Small intestine (tissue), 16 donors: ENCODE measurements at places on chromosomes 1 and 21. TPM values are rescaled to one million over a fixed set of nuclear protein-coding genes. Genes with fewer than 3 reads are reported as not detected.

DNA sequence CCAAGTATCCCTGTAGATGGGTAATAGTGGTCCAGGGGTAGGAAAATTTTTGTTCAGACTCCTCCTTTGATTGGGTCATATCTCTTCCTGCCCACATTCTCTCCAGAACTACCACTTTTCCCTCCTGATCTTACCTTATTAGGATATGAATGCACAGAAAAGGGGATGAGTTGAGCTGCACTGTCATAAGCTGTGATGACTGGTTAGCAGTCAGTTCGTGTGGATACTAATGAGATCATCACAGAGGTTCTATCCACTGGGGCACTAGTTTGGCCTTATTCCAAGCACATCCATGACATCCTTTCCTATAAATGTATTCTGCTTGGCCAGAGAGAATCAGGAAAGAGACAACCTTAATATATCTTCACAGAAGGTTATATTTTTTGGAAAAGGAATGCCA, 22.1 kb upstream of the TBX15 start:
- peaks cover 10% of the 10 kb centered on the region for H3K27me3 ChIP-seq
- H3K4me3 ChIP-seq, result no peak overlapping the region

DNA sequence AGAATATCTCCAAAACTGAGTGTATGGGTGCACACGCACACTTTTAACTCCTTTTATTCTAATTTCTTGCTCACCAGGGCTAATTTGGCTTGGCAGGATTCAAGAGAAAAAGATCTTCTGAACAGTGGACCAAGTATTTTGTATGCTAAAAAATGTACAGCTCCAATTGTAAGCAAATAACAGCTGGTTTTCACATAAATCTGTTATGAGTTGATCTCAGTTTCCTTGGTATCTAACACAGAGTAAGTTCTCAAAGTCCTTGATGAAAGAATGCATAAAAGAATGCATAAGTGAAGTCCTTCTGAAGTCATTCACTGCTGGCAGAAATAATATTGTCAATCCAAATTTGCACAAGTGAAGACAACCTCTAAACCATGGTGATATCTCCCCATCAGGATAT, 213.0 kb downstream of the OMA1 start:
- H3K27me3 ChIP-seq, result no peaks in the 10 kb centered on the region
- H3K4me3 ChIP-seq, result no peak overlapping the region
- no peaks in the 10 kb centered on the region for H3K4me1 ChIP-seq
- no peaks in the 10 kb centered on the region for H3K36me3 ChIP-seq
- H3K27ac ChIP-seq, result no peak overlapping the region

The TNFSF4 gene
- 0.22 TPM for polyA plus RNA-seq

DNA sequence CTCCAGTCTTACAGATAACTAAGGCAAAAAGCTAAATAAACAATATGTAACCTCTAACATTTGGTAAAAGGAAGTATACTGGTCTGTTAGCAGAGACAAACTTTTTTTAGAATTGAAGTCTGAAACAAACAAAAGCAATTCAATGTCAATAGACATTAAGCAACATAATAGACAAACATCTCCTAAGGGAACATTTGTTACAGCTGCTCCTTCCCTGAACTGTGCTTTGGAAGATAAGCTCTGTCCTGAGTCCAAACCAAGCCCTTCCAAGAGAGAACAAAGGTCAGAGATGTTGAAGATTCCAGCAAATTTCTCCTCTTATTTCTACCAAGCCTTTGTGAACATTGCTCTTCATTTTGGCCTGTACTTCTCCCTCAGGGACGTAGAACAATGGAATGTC, 25.3 kb downstream of the FMO2 start:
- no peaks in the 10 kb centered on the region for H3K36me3 ChIP-seq
- H3K4me3 ChIP-seq, result no peak overlapping the region
- H3K4me1 ChIP-seq, result peaks cover 23% of the 10 kb centered on the region
- H3K27ac ChIP-seq, result no peak overlapping the region
- DNase-seq, result peak; percentile 77

GRCh38 chr1:209585672-209586071, 2.2 kb downstream of the CAMK1G start:
- DNase-seq, result peak; percentile 46
- no peak overlapping the region for H3K4me3 ChIP-seq
- no peaks in the 10 kb centered on the region for H3K4me1 ChIP-seq
- no peaks in the 10 kb centered on the region for H3K36me3 ChIP-seq
- H3K27me3 ChIP-seq, result peaks cover 7% of the 10 kb centered on the region
- H3K27ac ChIP-seq, result no peak overlapping the region

The ERICH3 gene
- not detected for polyA plus RNA-seq

The LCE1C gene
- not detected for polyA plus RNA-seq

GRCh38 chr1:111354584-111354983, 63.9 kb downstream of the CHIA start:
- H3K36me3 ChIP-seq, result no peaks in the 10 kb centered on the region
- no peak overlapping the region for H3K4me3 ChIP-seq
- H3K4me1 ChIP-seq, result no peaks in the 10 kb centered on the region
- no peaks in the 10 kb centered on the region for H3K27me3 ChIP-seq
- no peak overlapping the region for H3K27ac ChIP-seq

DNA sequence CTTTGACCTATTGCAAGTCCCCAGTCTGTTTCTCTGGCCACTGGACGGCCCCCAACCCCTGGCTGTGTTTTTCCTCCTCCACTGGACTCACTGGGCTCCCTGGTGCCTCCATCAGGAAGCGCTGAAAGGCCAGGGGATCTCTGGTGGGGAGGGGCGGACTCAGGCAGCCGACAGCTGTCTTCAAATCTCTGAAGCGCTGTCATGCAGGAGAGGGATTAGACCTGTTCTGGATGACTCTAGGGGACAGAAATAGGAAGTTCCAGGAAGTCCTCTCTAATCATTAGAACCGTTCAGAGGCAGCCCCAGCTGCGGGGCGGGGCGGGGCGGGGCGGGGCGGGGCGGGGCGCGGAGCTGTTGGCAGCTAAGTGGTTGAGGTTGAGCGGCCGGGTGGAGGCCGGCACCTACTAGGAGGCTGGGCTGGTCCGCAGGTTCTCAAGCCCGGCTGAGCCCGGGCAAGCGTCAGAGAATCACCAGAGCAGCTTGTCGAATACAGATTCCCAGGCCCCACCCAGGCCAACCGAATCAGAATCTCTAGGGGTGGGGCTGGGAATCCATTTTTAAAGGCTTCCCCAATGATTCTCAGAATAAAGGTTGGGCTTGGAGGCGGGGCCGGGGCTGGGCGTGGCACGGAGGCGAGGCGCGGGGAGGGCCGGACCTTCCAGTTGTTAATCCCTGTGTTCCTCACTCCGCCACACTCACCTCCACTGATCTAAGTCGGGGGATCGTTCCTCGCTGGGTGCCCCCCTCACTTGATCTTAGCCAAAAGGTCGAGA, 11.4 kb upstream of the PHLDA3 start:
- peaks cover 42% of the 10 kb centered on the region for H3K4me1 ChIP-seq
- no peak overlapping the region for H3K27ac ChIP-seq
- peaks cover 15% of the 10 kb centered on the region for H3K27me3 ChIP-seq
- peak; percentile 92 for DNase-seq
- peak overlapping the region; percentile 19 for H3K4me3 ChIP-seq

DNA sequence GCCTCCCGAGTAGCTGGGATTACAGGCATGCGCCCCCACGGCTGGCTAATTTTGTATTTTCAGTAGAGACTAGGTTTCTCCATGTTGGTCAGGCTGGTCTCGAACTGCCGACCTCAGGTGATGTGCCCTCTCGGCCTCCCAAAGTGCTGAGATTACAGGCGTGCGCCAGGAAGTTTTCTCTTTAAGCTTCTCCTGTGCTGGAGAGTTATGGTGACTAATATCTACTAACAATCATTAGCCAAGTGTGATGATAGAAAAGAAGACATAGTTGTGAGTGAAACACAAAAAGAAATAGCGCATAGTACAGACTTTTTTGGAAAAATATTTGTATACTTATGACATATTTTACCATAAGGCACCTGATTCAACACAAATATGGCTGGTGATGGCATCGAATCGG, 56.5 kb downstream of the SETD4 start:
- no peaks in the 10 kb centered on the region for H3K36me3 ChIP-seq
- no peak overlapping the region for H3K27ac ChIP-seq
- H3K4me1 ChIP-seq, result no peaks in the 10 kb centered on the region
- no peaks in the 10 kb centered on the region for H3K27me3 ChIP-seq
- H3K4me3 ChIP-seq, result no peak overlapping the region

DNA sequence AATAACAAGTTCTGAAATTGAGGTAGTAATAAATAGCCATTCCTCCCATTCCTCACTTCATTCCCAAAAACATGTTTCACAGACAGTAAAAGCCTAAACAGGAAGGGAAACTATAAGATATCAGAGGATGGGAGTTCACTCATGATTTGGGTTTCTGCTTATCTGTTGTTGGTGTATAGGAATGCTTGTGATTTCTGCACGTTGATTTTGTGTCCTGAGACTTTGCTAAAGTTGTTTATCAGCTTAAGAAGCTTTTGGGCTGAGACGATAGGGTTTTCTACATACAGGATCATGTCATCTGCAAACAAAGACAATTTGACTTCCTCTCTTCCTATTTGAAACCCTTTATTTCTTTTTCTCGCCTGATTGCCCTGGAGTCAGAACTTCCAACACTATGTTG, 26.0 kb upstream of the POFUT2 start:
- no peak overlapping the region for H3K27ac ChIP-seq
- no peak overlapping the region for H3K4me3 ChIP-seq
- peaks cover 33% of the 10 kb centered on the region for H3K4me1 ChIP-seq
- no peaks in the 10 kb centered on the region for H3K27me3 ChIP-seq

GRCh38 chr1:3183411-3183810, 114.4 kb downstream of the PRDM16 start:
- H3K36me3 ChIP-seq, result no peaks in the 10 kb centered on the region

The ACKR1 gene
- 2.2 TPM for polyA plus RNA-seq

- H3K4me1 ChIP-seq, result no peaks in the 10 kb centered on the region
- H3K27me3 ChIP-seq, result no peaks in the 10 kb centered on the region
- no peak overlapping the region for H3K27ac ChIP-seq
- H3K36me3 ChIP-seq, result peaks cover 2% of the 10 kb centered on the region
- H3K4me3 ChIP-seq, result no peak overlapping the region
These were observed 235.1 kb upstream of the RUNX1 start for GRCh38 chr21:35284199-35284598.

The SPAG17 gene
- not detected for polyA plus RNA-seq

The TGFBR3 gene
- 9.1 TPM for polyA plus RNA-seq

DNA sequence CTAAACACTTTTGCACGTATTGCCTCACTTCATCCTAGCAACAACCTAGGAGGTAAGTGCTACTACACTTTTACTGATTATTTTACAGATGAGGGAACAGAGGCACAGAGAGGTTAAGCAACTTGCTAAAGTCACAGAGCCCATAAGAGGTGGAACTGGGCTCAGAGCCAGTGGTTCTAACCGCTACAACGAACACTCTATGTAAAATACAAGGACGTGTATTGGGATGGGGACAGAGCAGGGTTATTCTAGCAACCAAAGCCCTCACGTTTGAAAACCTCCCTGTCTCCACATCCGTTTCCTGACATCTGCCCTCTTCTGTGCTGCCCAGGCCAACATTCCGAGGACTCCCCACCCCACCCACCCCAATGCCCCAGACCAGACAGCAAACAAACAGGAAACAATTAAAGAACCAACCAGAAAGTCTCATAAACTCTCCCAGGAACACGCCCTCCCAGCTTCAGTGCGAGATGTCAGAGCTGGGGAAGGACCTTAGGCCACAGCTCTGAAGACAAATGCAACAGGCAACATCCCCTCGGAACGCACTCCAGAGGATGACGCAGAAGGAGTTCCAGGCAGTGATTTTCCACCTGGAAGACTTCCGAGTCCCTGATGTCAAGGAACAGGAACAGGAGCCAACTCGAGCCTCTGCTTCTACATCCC, 41.1 kb downstream of the GLIS1 start:
- no peaks in the 10 kb centered on the region for H3K36me3 ChIP-seq
- DNase-seq, result peak; percentile 32
- H3K4me1 ChIP-seq, result no peaks in the 10 kb centered on the region
- no peaks in the 10 kb centered on the region for H3K27me3 ChIP-seq

- H3K4me3 ChIP-seq, result no peak overlapping the region
- H3K4me1 ChIP-seq, result no peaks in the 10 kb centered on the region
- peak overlapping the region; percentile 18 for H3K27ac ChIP-seq
- peaks cover 2% of the 10 kb centered on the region for H3K27me3 ChIP-seq
- no peaks in the 10 kb centered on the region for H3K36me3 ChIP-seq
- DNase-seq, result peak; percentile 66
These were observed 54.9 kb upstream of the BACE2 start for GRCh38 chr21:41112740-41113692.

- H3K4me1 ChIP-seq, result peaks cover 5% of the 10 kb centered on the region
- no peaks in the 10 kb centered on the region for H3K36me3 ChIP-seq
- H3K4me3 ChIP-seq, result no peak overlapping the region
- H3K27ac ChIP-seq, result no peak overlapping the region
- DNase-seq, result no peak
These were observed 70.0 kb upstream of the SELENON start for GRCh38 chr1:25729790-25730644.

The FMO5 gene
- 23.2 TPM for polyA plus RNA-seq

GRCh38 chr1:61337037-61337436, 254.7 kb downstream of the NFIA start:
- no peak overlapping the region for H3K4me3 ChIP-seq
- H3K36me3 ChIP-seq, result no peaks in the 10 kb centered on the region
- H3K27me3 ChIP-seq, result no peaks in the 10 kb centered on the region
- DNase-seq, result no peak

The GJA9 gene
- 0.31 TPM for polyA plus RNA-seq

The TRIM58 gene
- polyA plus RNA-seq, result not detected

DNA sequence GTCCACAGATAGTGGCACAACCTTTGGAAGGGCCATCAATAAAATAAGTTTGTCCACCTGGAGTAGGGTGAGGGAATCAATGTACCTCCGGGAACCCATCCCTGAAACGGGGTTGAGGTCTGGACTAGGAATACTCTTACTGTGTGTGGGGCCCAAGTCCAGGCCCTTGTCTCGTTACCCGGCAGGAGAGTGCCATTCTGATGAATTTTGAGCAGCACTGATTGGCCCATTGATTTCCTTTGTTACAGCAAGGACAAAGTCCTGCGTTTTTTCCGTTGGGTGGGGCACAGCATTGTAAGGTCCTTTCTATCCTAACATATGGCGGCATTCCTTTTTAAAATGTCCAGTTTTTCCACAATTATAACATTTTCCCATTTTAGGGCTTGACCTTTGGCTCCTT, 75.2 kb downstream of the AXDND1 start:
- H3K4me3 ChIP-seq, result no peak overlapping the region
- no peaks in the 10 kb centered on the region for H3K36me3 ChIP-seq
- peak overlapping the region; percentile 71 for H3K27ac ChIP-seq
- no peaks in the 10 kb centered on the region for H3K4me1 ChIP-seq
- DNase-seq, result peak; percentile 26
- no peaks in the 10 kb centered on the region for H3K27me3 ChIP-seq

- H3K4me1 ChIP-seq, result peaks cover 18% of the 10 kb centered on the region
- no peak overlapping the region for H3K4me3 ChIP-seq
- no peaks in the 10 kb centered on the region for H3K36me3 ChIP-seq
- H3K27ac ChIP-seq, result peak overlapping the region; percentile 96
- H3K27me3 ChIP-seq, result no peaks in the 10 kb centered on the region
- no peak for DNase-seq
These were observed 110.9 kb upstream of the IRF2BP2 start for GRCh38 chr1:234720709-234721441.

- no peak overlapping the region for H3K27ac ChIP-seq
These were observed 48.9 kb downstream of the ATP6V1G3 start for GRCh38 chr1:198491596-198491995.

The DDR2 gene
- polyA plus RNA-seq, result 8.0 TPM
